Panc1 (cell line): ENCODE measurements at places on chromosomes 11 and 22. TPM values are rescaled to one million over a fixed set of nuclear protein-coding genes. Genes with fewer than 3 reads are reported as not detected.
A peak's percentile ranks its signal among the peaks of the same experiment; 100 is the strongest.

GRCh38 chr11:115170133-115170815, 333.9 kb downstream of the CADM1 start:
- no peak for DNase-seq

DNA sequence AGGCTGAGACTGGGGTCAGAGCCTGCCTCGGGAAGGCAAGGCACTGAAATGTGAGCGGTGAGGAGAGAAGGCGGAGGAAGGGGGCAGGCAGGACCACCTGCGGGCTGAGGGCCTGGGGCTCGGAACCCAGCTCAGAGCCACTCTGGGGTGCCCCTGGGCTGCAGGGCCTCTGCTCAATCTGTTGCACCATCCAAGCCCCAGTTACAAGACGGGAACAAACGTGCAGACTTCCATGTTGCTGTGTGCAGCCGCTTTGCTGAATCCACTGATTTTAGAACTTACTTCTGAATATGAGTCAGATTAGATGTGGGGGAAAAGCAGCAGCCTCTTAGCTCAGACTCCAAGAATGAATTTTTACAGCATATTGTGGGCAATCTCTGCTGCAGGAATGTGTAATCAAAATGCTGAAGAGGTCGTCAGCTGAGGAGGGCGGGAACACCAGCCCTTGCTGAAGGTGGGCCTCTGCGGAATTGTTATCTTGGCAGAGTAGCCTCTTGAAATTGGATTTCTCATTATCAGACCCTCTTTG, 21.6 kb downstream of the PARVG start:
- no peak for DNase-seq

DNA sequence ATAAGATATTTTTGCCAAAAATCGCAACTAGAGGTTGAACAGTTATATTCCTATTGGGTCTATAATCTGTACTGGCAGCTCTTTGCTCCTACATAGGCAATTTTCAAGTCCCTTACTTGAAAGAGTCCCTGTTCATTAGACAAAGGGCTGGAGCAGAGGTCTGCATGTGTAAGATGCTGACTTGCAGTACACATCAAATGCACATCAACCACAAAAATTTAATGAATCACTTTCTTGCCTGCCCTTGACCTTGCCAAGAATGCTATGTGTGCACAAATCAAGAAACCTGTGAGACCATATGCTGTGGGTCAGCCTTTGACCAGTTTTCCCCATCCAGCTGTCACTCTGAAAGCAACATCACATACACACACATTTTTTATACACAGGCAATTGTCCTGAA, 661.5 kb downstream of the LRRC4C start:
- no peak for DNase-seq

DNA sequence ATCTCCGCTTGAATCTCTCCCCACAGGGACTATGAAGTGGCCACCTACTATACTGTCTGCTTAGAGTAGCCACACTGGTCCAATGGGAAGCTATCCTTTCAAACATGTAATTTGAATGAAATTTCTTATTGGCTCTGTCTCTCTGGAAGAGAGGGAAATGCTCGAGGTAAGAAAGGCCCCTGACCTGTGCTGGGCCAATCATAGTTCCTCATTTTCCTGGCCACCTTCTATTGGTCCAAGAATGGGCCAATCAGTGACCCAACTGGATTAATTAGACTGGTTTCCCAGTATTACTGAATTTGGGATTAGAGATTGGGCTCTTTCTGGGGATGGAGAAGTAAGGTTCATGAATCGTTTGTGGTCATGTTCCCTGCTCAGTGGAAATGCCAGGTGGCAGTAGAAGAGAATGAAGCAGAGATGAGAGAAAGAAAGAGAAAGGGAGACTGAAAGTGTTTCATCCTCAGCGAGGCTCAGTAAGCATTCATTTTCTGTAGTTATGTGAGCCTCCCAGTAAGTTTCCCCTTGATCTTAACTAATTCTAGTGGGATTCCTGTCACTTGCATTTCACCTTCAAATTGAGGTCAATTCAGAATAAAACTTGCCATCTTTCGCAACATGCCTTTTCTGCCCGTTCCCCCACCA, 8.4 kb upstream of the MMP20 start:
- DNase-seq: no peak

DNA sequence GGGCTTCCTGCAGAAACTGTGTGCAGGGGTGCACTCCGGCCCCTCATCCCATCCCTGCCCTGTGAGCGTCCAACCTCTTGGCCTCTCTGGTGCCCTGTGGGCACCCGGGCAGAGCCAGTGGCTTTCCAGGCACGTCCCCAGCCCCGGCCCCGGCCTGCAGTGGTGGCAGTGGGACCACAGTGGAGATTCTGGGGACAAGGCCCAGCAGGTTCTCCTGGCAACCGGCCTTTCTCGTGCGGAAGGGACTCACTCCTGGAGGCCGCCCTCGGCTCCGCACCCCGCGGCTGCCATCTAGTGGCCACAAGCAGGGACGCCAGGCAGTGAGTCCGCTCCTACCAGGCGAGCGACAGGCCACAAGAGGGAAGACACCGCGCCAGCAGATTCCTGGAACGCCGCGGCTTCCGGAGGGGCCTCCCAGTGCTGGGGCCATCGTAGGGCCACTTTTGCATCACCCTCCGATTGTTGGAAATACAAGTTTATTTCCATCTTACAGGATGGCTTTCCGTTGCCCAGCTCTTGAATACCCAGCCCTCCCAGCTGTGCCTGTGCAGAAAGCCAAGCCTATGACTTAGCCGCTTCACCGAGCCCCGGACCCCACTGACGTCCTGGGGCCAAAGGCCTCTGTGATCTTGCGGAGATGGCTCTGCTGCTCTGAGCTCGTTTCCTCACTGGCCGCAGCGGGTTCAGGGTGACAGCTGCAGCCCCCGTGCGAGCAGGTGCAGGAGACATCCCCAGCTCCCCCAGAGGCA, 357.3 kb downstream of the CTTN start:
- peak; percentile 18 for DNase-seq

DNA sequence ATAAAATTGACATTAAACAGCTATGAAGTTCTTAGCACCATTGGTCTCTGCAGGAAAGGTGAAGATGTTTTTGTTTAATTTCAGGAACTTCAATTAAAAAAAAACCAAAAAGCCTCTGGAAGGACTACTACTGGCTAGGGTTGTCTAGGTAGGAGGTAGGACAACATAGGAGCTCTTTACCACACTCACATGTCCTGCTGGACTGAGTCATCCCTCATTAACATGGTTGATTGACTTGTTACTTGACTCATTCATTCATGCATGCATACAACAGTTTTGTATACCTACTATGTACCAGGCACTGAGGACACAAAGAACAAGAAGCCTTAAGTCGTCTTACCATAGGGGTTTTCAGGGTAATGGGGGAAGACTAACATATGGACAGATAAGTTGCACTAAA, 216.9 kb upstream of the ARHGAP20 start:
- DNase-seq: no peak

GRCh38 chr11:89922195-89922660, at the start of gene TRIM49D1:
TRIM49D1 (minus strand) TSS chr11:89922245; CDS start chr11:89917710, 4,535 bp downstream.
- no peak for DNase-seq

DNA sequence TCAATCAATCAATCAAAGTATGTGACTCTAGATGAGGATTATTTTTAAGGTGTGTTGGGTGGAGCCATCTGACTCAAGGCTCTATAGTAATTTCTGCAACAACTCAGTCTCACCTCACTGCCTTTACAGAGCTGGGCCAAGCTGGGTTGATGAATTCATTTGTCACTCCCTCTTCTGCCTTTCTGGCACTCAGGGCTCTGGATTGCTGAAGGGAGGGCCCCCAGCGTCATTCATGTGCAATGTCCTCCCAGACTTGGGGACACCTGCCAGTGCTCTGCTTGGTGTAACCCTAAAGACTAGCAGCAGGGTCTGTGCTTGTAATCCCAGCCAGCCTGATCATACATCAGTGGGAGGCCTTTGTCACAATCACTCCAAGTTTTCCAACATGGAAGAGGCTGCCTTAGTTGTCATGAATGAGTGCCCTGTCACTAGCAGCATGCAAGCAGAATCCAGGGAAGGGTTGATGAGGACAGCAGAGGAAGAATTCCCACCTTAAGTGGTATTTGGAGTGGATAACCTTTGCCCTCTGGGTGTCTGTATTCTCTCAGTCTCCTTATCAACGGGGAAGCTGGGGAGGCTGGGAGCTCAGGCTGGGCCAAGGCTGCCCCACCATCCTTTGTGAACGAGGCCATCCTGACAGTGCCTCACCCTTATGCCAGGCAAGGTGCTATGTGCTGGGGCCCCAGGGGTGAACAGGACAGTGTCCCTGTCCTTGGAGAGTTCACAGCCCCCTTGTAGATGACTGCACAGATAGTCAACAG, 2.0 kb upstream of the TP53I11 start:
- DNase-seq: no peak

Gene MS4A5
- not detected for total RNA-seq

Gene TEX54
- total RNA-seq: not detected
